ENCODE measurements at places on chromosomes 7 and 10. TPM values are rescaled to one million over a fixed set of nuclear protein-coding genes. Genes with fewer than 3 reads are reported as not detected.
A peak's percentile ranks its signal among the peaks of the same experiment; 100 is the strongest.

GRCh38 chr7:90886416-90886815 lies 290.3 kb downstream of the CDK14 start:
- H3K27ac ChIP-seq, result no peak overlapping the region
- no peaks in the 10 kb centered on the region for H3K27me3 ChIP-seq
- DNase-seq, result no peak
- no peaks in the 10 kb centered on the region for H3K36me3 ChIP-seq
- H3K4me3 ChIP-seq, result no peak overlapping the region

- H3K4me3 ChIP-seq, result no peak overlapping the region
- H3K27ac ChIP-seq, result no peak overlapping the region
- no peaks in the 10 kb centered on the region for H3K36me3 ChIP-seq
These were observed 57.8 kb downstream of the OR13A1 start for GRCh38 chr10:45257600-45257999.

- no peaks in the 10 kb centered on the region for H3K27me3 ChIP-seq
- H3K36me3 ChIP-seq, result no peaks in the 10 kb centered on the region
- H3K27ac ChIP-seq, result no peak overlapping the region
- no peak for DNase-seq
These were observed 36.2 kb downstream of the KAT6B start for GRCh38 chr10:74862625-74863024.

CCDC136 gene
- 7.4 TPM for total RNA-seq

DNA sequence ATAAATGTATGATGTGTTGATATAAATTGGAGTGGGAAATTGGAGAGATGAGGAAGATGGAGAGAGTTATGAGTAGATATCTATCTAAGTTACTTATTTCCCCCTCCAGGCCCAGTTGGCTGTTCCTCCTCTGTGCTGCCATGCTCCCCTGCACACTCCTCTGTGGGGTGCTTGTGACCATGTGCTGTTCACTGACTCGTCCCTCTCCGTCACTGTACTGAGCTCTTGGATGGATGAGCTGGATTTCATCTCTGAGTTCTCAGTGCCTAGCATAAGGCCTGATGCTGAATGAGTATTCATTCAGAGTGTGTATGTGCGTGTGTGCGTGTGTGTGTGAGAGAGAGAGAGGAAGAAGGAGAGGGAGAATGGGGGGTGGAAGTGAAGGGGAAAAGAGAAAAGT lies 14.5 kb downstream of the OR9A2 start:
- H3K27me3 ChIP-seq, result peaks cover 29% of the 10 kb centered on the region
- H3K36me3 ChIP-seq, result no peaks in the 10 kb centered on the region
- no peak for DNase-seq
- no peak overlapping the region for H3K27ac ChIP-seq

DNA sequence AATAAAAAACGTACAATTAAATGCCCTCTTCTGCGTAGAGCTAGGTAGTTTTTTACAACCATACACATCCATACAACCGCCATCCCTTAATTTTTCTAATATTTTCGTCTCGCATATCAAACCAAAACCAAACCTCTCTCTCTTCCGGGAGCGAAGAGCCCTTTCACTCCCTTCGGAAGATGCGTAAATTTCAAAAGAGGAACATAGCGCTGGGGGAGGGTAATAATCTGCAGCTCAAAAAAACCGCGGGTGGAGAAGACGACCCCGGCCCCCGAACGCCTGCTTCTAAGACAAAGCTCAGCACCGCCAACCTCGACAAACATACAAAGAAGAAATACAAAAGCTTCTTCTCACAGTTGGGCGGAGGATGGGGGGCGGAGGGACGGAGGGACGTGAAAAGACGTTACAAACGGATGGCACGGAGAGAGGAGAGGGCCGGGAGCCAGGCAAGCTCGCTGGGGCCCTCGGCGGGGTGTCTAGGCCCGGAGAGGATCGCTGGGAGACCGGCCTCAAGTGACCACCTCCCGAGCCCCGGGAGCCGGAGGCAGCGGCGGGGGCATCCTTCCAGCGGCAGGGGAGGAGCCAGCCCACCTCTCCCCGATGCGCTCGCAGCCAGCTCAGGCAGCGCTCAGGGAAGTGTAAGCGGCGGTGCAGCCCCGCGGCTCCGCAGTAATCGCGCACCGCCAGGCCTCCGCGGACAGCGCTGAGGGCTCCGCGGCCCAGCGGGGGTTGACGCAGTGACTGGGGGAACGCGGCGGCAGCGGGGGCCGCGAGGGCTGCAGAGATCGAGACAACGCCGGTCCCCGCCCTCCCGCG lies 851 bp downstream of the MKRN1 start:
- H3K27me3 ChIP-seq, result no peaks in the 10 kb centered on the region
- peak overlapping the region; percentile 98 for H3K27ac ChIP-seq
- peak; percentile 51 for DNase-seq
- H3K4me1 ChIP-seq, result peaks cover 35% of the 10 kb centered on the region
- H3K4me3 ChIP-seq, result peak overlapping the region; percentile 91

GRCh38 chr10:77898323-77899079 lies 28.1 kb downstream of the DLG5 start:
- no peak for DNase-seq
- peaks cover 6% of the 10 kb centered on the region for H3K27me3 ChIP-seq
- no peaks in the 10 kb centered on the region for H3K36me3 ChIP-seq

DNA sequence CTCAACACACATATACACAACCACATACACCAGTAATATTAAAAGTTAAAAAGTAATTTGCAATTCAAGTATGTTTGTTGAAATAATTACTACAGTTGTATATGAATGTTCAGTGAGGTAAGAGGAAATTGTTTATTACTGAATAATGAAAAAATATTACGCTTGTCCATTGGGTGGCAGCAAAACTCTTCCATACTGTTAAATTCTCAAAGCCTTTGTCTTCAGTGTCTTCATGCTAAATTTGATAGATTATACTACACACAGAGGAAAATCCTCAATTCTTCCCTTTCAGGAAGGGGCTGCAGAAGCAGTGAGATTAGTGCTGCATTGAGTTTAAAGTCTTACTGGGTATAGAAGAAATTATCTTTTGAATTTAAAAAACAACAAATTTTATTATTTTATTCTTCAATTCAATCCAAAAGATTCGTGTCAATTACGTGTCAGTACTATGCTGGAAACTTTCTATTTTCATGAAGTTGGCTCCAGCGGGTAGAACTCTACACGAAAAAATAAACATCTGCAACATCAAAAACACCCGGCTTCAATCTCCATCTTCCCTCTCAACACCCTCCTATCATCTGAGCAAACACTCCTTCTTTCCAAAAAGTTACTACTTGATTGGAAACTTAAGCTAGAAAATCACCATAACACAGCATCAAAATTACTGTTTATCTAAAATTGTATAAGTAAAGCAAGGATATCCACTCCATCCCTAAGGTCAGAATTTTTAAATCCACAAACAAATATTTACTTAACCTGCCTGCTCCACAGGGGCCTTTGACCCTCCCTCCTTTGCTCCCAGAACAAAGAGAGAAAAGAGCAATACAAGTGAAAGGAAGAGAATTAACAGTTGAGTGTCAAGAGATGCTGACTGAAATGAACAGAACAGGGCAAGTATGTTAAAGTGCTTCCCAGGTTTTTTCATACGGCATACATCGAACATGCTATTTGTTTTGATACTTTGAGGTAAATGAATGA lies 37.0 kb upstream of the TES start:
- DNase-seq, result no peak
- H3K4me1 ChIP-seq, result no peaks in the 10 kb centered on the region
- no peak overlapping the region for H3K27ac ChIP-seq
- H3K4me3 ChIP-seq, result no peak overlapping the region
- peaks cover 33% of the 10 kb centered on the region for H3K27me3 ChIP-seq
- H3K36me3 ChIP-seq, result no peaks in the 10 kb centered on the region

GRCh38 chr7:45889367-45890067 lies 1.2 kb downstream of the IGFBP1 start:
- H3K4me3 ChIP-seq, result no peak overlapping the region
- H3K4me1 ChIP-seq, result no peaks in the 10 kb centered on the region
- H3K36me3 ChIP-seq, result no peaks in the 10 kb centered on the region
- peaks cover 70% of the 10 kb centered on the region for H3K27me3 ChIP-seq

- H3K27me3 ChIP-seq, result no peaks in the 10 kb centered on the region
- no peak overlapping the region for H3K4me3 ChIP-seq
- peaks cover 9% of the 10 kb centered on the region for H3K4me1 ChIP-seq
- H3K27ac ChIP-seq, result no peak overlapping the region
- H3K36me3 ChIP-seq, result no peaks in the 10 kb centered on the region
- DNase-seq, result no peak
These were observed 97.5 kb upstream of the CCDC6 start for GRCh38 chr10:60003651-60004523.

DNA sequence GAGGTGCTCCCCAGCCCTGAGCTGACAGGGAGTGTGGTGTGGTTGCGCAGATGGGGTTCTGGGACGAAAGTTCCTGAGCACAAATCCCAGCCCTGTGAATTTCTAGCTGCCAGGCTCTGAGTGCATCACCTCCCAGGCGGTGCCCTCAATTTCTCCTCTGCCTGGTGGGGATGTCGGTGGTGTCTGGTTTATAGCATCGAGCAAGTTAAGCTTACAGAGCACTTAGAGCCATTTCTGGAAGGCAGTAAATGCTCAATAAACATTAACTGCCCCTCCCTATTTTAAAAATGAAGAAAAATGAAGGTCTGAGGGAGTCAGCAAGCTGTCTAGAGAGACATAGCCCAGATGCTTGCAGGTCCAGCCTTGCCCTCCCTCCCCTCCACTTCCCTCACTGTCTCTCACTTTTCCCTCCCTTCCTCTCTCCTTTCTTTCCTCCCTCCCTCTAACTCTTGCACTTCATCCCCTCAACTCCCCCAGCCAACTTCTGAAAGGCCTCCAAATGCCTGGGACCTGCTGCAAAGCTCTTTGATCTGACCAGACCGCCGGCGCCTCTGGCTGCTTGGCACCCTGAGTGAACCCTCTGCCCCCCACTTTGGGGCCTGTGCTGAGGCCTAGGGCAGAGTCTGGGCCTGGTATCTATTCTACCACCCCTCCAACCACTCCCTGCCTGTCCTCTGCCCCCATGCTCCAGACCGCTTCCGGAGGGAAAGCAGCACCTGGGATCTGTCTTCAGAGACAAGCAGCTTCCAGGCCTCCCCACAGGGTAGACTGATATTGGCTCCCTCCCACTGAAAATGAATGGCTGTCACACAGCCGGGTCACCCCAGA lies 438.3 kb downstream of the RPS24 start:
- H3K27ac ChIP-seq, result no peak overlapping the region
- H3K27me3 ChIP-seq, result no peaks in the 10 kb centered on the region
- no peaks in the 10 kb centered on the region for H3K4me1 ChIP-seq
